Neural progenitor cell (in vitro differentiated cells): ENCODE measurements at places on chromosomes 5 and 9. TPM values are rescaled to one million over a fixed set of nuclear protein-coding genes. Genes with fewer than 3 reads are reported as not detected.

The PLAC8L1 gene
- total RNA-seq = 0.51 TPM in 1 of 2 replicates, not detected in the other

The PRDM9 gene
- total RNA-seq = not detected in 2 replicates

The LCN9 gene
- 2.4 and 6.6 TPM in 2 replicates for total RNA-seq

GRCh38 chr5:133714161-133714915 lies 102.0 kb upstream of the FSTL4 start:
- DNase-seq = no peak

DNA sequence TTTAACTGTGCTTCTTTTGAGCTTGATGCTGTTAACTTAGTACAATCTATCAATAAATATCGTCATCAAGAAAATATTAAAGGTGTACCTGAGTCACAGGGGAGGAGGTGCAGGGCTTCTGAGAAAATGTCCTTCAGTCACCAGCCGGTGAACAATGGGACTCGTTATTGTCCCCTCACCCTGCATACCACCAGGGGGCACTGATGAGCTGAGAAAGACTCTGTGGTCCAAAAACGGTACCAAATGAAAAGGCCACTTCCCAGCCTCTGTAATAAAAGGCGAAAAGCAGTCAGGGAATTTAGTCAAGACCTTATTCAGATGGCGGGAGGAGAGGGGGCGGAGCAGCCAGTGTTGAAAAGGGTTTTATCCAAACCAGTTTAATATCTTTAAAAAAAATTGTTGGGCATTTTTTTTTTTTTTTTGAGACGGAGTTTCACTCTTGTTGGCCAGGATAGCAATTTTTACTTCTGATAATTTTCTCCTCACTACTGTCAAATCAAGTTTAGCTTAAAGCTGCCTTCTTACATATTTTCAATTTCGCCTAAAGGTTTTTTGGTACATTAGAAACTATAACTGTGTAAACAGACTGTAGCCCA lies 271.9 kb upstream of the ADAMTS16 start:
- peak; percentile 79 for DNase-seq

- no peak for DNase-seq
Measured at GRCh38 chr5:59760785-59761348, 132.7 kb downstream of the PDE4D start.

DNA sequence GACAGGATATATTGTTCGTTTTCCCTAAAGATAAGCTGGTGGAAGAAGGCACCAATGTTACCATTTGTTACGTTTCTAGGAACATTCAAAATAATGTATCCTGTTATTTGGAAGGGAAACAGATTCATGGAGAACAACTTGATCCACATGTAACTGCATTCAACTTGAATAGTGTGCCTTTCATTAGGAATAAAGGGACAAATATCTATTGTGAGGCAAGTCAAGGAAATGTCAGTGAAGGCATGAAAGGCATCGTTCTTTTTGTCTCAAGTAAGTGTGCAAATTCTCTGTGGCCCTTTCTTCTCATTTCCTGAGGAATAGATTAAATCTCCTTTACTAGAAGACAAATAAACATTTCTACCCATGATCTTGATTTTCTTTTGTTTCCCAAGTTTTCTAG lies 38.0 kb downstream of the OSMR start:
- DNase-seq = no peak
